ENCODE measurements at places on chromosomes 3 and 15.

DNA sequence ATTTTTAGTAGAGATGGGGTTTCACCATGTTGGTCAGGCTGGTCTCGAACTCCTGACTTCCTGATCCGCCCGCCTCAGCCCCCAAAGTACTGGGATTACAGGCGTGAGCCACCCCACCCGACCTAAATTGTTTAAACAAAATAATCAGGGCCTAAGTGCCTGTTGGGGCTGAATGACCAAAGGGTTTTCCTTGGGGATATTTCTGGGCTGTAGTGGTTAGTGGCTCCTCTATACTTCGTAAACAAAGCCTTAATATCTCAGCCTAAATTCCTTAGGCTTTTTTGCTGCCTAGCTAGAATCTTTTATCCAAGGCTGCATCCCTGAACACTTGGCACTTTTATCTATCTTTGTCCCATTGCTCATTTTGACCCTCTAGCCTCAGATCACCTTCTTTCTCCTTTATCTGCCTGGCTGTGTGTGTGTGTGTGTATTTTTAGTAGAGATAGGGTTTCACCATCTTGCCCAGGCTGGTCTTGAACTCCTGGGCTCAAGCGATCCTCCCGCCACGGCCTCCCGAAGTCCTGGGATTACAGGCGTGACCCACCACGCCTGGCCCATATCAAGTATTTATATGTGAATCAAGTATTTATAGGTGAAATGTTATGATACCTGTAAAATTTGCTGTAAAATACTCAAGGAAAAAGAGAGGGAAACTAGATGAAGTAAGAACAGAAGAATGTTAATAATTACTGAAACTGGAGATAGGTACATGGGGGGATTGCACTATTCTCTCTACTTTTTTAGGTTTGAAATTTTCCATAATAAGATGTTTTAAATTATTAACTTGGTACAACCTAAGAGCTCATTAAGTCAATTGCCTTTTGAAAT, 1.8 kb downstream of the NUSAP1 start:
- DNase-seq = no peak

DNA sequence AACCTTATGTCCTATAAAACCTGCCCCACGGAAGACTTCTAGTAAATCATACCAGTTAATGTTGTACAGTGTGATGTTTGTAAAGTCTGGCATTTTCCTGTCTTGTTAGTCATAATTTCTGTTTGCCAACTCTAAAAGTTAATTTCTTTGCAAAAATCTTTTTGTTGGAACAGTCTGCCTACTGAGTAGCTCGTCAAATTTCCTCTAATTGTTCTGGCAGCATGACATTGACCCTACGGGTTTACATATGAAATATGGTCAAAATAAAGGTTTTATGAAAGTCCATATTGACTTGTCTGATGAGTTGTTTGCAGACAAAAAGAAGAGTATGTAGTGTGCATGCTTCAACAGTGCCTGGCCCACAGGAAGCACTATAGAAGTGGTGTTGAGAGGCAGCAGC, 79.8 kb upstream of the SOX2 start:
- no peak for DNase-seq

DNA sequence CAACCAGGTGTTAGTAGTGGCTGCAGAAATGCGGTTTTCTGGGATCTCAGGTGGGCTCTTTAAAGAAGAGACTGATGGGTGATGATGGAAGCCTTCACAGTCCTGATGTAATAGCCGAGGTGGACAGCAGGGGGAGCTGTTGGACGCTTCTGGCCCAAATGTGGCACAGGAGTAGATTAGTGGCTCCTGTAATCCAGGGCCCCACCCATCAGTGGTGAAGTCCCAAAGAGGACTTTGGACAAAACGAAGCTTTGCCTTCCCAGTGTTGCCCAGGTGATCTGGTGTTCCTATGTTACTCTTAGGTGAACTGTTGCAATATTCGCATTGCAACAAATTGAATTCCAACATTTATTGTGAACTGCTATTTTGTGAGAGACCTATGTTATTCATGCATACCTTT, 31.8 kb upstream of the MYZAP start:
- DNase-seq = peak; percentile 43

GRCh38 chr3:138432576-138433240, 1.7 kb upstream of the ESYT3 start:
- DNase-seq = no peak

GRCh38 chr3:134080761-134081160, 51.0 kb upstream of the SLCO2A1 start:
- no peak for DNase-seq

DNA sequence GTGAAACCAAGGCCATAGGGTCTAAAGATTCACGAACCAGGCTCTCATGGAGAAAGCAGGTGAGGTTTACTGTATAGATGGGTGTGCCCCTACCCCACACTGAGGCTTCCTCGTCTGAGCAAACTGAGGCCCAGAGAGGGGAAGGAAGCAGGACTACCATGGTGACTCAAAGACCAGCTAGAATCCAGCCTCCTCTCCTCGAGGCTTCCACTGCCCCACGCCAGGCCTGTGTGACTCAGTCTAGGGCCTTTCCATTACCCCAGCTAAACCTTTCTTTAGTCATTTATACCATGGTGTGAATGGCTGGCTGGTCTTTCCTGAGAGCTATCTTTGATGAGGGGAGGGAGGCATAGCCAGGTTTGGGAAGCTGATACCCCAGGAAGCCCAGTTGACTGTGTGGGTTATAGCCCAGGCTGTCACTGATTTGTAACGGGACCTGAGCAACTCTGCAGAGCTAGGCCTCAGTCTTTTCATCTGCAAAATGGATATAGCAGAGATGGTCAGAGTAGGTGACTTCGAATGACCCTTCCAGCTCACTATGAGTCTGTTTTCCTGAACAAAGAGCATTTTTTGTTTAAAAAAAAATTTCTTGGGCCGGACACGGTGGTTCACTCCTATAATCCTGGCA, 3.0 kb upstream of the RHO start:
- no peak for DNase-seq

DNA sequence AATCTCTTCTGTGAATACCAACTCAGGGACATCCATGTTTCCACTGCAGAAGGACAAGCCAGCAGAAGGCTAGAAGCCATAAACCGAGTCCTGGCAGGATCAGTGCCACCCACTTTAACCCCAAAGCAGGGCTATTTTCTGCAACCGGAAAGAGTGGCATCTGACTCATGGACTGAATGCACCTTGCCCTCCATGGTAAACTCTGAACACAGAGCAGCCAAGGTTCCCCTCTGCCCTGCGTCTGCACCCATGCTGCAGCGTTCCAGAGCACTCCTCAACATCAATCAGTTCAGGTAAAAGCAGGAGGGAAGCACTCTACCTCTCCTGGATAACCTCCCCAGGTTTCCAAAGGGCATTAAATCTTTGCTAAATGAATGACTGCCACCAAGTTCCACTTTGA, 801 bp upstream of the NGRN start:
- DNase-seq = no peak

GRCh38 chr15:88057836-88058235, 198.7 kb downstream of the NTRK3 start:
- DNase-seq = no peak

GRCh38 chr3:141302364-141303141, 65.8 kb upstream of the ZBTB38 start:
- DNase-seq = no peak

- no peak for DNase-seq
Measured at GRCh38 chr3:101900316-101900715, 51.0 kb downstream of the NFKBIZ start.

DNA sequence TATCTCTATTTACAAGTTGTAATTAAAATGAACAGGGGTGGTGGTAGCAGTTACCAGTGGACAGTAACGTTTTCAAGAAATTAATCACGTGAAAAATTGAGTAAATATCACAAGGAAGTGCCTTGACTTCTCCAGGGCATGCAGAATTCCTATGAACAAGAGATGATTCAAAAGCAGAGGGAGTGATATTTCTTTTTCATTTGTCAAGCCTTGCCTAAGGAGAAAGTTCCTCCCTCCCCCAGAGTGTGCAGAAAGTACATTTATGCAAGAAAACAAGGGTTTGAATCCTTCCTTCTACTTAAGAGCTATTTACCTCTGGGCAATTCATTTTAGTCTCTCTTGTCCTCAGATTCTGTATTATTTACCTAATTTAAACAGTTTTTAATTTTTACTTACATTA, 53.3 kb upstream of the ZNF385D start:
- no peak for DNase-seq

DNA sequence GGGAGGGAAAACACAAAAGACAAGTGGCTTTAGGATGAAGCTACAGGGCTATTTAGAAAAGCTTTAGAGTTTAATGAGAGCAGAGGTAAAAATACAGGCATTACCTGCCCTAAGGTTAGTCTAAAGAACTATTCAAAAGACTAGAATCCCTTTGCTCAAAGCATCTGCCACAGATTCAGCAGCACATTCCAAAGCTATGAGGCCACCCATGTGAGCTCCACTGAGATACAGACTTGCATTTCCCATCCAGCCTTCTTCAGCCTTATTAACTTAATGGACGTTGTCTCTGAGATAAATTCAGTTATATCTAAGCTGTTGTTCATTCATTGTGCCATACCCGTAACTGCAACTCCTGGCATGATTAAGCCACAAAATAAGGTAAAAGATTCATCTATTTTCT, 25.4 kb downstream of the CXCR6 start:
- DNase-seq = no peak
